ENCODE measurements at places on chromosomes 7 and 10.

DNA sequence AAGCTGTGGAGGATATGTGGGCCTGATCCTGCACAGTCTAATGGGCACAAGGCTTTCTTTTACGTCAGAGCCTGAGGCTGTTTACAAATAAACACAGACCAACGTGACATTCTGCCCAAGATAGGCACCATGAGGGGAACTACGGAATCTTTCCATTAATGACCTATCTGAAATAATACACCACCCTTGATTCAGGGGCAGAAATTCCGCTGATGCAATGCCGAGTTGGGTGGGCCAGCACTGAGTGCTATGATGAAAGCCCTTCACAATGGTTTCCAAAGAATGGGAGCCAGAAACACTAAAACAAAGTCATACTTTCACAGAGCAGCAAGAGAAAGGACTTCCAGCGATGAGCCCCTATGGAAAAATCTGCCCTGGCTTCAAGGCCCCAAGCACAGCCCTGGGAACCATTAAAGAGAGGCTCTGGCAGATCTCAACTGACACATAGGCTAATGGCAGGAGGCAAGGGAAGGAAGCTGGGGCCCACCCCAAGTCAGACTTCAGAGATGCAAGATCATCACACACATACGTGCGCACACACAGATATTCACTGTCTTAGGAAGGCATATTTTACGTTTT, 72.2 kb upstream of the DLX6 start:
- no peak for DNase-seq

DNA sequence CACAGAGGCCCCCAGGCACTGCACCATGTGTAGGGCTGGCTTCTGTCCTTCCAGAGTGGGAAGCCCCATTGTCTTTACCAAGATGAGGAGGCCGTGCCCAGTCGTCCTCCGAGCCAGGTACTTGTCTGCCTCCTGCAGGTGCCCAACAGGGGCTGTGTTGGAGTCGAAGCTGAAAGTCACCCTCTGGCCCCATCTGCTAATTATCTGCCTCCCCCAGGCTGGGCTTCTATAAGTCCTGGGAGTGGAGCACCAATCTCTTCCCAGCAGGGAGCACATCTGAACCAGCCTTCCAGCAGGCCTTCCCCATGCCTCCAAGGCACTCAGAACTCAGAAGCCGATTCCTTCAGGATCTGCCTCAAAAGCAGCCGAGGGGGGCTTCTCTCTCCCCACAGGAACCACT, 11.6 kb upstream of the CHST15 start:
- no peak for DNase-seq

DNA sequence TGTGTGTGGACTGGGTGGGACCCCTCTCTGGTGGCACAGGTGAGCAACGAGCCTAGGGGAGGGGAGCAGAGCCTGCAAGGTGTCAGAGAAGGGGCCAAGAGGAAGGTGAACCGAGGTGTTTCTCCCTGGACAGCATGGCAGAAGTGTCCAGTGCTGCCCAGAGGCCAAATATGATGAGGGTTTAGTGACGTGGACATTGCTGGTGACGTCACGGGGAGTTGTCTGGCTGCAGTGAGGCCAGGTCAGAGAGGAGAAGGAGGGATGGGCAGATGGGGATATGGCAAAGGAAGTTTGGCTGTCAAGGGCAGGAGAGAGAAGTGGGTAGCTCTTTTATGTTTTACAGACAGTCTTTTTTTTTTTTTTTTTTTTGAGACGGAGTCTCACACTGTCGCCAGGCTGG, 2.6 kb upstream of the ZNF853 start:
- no peak for DNase-seq

DNA sequence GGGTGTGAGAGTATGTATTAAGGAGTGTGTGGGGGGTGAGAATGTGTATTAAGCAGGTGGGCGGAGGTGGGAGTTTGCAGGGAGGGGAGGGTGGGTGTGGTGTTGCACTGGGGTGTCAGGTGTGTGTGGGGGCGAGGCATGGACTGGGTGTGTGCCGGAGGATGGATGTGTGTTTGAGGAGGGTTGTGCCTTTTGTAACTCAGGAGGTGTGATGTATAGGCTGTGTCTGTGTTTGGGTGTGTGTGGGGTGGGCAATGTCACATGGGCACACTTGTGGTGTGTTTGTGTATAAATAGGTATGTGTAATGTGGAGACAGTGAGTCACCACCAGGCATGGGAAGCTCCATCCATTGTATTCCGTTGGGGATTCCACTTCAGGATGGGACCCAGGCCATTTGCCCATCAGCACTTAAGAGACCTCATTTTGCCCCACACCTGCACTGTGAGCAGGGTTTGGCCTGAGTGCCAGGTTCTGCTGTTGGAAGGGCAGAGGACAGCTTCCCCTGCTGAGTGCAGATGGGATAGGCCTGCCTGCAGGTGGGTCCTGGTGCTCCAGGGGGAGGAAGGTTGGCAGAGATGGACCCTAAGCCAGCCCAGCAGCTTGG, 5.8 kb downstream of the UNC5B start:
- no peak for DNase-seq

- DNase-seq: no peak
Measured at GRCh38 chr10:78321000-78321399, 287.3 kb downstream of the RPS24 start.

Data from cortex of kidney (tissue), 1 donor.